Nephron progenitor cell (in vitro differentiated cells): ENCODE measurements at places on chromosomes 2 and 18.

GRCh38 chr2:21288299-21288698 lies 164.5 kb downstream of the TDRD15 start:
- DNase-seq: no peak

GRCh38 chr18:24018299-24018886 lies 3.8 kb downstream of the TTC39C start:
- no peak for DNase-seq

GRCh38 chr18:62790871-62791772 lies 75.8 kb downstream of the PHLPP1 start:
- DNase-seq: no peak

DNA sequence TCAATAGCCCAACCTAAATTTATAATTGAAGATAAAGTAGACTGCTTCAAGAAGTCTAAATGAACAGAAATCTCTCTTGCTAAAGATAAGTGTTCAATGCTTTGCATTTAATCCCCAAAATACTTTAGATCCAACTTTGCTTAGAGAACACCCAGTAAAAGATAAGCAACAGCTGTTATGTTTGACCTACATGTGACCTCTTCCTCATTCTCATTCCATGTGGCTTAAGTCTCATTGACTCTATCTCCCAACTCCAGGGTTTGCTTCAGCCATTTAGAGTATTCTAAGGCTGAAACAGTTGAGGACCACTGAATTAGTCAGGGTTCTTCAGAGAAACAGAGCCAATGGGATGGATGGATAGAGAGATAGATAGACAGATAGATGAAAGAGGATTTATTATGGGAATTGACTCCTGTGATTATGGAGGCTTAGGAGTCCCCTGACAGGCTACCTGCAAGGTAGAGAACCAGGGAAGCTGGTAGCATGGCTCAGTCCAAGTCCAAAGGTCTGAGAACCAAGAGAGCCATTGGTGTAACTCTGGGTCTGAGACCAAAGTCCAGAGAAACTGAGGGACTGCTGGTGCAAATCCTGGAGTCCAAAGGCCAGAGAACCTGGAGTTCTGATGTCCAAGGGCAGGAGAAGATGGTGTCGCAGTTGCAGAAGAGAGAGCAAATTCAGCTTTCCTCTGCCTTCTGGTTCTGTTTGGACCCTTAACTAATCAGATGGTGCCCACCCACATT lies 32.1 kb downstream of the CRYGD start:
- DNase-seq: no peak

GRCh38 chr2:217941339-217941738 lies 61.5 kb downstream of the TNS1 start:
- no peak for DNase-seq

- no peak for DNase-seq
Observed at GRCh38 chr2:168212866-168213265, 34.5 kb downstream of the STK39 start.

- no peak for DNase-seq
Observed at GRCh38 chr2:8893978-8894820, 56.8 kb upstream of the KIDINS220 start.

GRCh38 chr2:212536817-212537725 lies 1.5 kb downstream of the ERBB4 start:
- peak; percentile 37 for DNase-seq

GRCh38 chr18:35326695-35327387 lies 17.4 kb downstream of the ZNF24 start:
- no peak for DNase-seq

GRCh38 chr2:223464071-223464470 lies 138.1 kb downstream of the SCG2 start:
- no peak for DNase-seq
